ENCODE measurements at places on chromosomes 12 and 14.
A peak's percentile ranks its signal among the peaks of the same experiment; 100 is the strongest.

- DNase-seq, result peak; percentile 65
These were observed 37.3 kb upstream of the ATXN2 start for GRCh38 chr12:111636209-111636945.

DNA sequence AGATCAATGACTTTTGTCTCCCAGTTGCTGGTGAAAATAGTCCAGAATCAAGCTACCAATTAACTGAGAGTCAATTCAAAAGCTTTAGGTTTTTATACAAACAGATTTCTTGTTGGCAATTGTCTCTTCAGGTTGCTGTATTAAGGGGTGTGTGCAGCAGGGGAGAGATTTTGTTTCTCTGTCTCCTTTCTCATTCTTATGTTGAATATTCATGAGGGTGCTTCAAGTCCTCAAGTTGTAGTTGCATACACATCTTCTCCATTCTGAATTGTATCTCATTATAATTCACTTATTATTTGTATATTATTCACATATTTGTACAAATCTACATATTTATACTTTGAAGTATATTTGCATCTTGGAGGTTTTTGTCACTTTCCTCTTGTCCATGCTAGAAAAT, 126.7 kb upstream of the PTPRQ start:
- peak; percentile 15 for DNase-seq

DNA sequence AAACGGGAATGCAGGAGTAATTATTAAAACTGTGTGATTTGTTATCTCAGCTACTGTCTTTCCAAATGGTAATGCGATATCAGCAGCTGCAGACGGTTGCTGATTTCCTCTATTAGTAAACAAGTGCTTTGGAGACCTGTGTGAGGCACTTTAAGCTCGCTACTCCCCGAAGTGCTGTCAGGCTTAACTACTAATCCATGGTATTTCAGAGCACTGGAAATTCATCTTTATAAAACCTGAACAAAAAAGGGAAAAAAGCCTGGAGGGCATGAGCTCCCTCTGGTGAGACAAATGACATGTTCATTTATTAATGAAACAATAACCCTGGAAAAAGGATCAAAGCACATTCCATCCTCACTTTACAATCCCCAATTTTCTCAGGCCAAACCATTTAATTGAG, 143.6 kb upstream of the OTX2 start:
- peak; percentile 59 for DNase-seq

DNA sequence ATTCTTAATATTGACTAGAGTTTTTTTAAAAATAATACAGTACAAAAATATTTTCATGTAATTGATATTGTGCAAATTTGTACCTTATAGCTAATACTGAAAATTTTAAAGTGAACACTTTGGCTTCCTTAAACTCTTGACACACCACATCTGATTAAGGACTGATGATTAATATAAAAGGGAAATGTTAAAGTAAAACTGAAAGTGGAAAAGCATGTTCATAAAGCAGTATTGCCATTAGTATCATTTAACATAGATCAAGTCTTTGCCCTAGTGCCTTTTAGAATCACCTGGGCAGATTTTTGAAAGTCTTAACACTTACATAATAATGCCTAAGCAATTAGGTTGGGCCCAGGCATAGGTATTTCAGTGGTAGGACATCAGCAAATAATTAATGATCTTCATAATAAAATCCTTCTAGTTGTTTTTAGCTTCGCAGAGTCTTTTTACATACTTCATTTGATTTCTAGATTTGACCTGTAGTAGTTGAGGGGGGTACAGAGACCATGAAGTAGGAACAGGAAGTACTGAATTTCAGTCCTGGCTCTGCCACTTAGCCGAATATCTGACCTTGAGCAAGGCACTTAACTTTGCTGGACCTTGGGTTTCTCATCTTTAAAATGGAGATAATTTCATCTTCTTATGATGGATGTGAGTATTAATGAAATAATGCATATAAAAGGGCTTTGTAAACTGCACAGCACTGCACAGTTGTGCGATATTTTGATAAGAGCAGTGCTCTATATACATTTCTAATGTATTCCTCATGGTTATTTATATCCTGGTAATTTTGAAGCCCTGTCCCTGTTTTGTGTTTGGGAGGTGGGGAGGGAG, 43.7 kb downstream of the MARK3 start:
- DNase-seq, result no peak
